ENCODE measurements at places on chromosomes 13 and 19.

DNA sequence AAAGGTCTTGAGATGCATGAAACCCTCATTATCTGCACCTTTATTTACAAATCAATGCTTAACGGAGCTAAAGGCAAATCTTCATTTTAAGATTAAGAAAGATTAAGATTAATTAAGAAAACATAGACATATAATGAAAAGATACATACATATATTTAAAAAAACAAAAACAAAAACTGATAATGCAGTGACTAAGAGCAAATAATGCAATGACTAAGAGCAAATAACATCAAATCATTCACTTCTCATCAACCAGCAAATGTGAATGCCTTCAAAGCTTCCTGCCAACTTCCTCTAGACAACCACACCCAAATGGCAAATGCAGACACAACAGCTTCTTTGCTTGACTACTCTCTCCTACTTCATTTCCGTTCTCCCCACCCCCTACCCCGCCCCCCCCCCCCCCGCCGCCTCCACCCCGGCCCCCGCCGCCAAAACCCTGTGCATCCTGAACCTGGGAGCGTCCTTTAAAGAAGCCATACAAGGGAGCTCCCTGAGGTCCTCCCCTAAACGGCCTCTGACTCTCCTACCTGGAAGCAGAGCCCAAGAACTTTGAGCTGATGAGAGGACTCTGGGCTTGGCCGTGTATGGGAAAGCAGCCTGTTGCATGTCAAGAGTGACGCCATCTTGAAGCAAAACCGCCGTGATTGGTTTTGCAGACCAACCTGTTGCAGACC is 24.5 kb downstream of the TEX101 start:
- DNase-seq, result no peak

- DNase-seq, result no peak
These were observed at the start of gene MYBPC2 for GRCh38 chr19:50432221-50433028. MYBPC2 (plus strand) TSS chr19:50432892; CDS start chr19:50432954, 62 bp downstream.

DNA sequence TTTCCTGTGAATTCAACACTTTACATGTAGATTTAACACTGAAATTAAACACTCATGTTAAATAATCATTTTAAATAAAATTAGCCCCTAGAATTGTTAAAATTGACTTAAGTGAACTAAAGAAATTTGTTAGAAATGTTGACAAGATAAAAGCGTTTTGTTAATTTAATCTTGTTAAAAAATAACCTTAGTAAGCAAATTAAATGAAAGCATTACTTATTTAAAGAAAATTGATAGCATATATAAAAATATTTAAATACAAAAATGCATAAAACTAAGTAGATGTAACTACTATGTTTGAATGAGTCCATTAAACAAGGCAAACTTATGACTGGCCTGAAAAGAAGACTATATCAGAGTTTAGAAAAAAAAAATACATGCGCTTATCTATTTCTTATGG is 99.0 kb upstream of the TRPC4 start:
- no peak for DNase-seq

- no peak for DNase-seq
These were observed 24.5 kb upstream of the ZNF83 start for GRCh38 chr19:52662631-52663030.

GRCh38 chr13:111489301-111489700 is 168.9 kb downstream of the TEX29 start:
- DNase-seq, result no peak

- no peak for DNase-seq
These were observed 501.3 kb upstream of the ARGLU1 start for GRCh38 chr13:107069108-107069776.

DNA sequence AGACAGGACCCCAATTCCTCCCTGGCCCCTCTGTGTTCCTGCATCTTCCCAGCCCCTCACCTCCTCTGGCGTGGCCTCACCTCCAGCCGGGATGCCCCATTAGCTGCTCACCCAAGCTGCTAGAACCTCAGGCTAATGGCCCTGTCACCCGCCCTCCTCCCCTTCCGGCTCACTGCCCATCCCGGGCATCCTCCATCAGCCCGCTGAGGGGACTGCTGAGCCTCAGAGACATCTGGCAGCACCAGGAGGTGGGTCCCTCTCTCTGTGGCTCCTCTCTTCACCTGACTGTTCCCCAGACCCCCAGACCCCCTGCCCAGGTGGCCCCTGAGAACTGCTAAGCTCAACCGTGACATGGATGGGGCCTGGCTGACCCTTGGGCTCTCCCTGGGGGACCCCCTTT is 2.9 kb downstream of the FFAR1 start:
- no peak for DNase-seq
